GM04504 (cell line): ENCODE measurements at places on chromosomes 12 and 14.

- DNase-seq, result no peak
Measured at GRCh38 chr14:50403419-50403818, 6.7 kb upstream of the CDKL1 start.

DNA sequence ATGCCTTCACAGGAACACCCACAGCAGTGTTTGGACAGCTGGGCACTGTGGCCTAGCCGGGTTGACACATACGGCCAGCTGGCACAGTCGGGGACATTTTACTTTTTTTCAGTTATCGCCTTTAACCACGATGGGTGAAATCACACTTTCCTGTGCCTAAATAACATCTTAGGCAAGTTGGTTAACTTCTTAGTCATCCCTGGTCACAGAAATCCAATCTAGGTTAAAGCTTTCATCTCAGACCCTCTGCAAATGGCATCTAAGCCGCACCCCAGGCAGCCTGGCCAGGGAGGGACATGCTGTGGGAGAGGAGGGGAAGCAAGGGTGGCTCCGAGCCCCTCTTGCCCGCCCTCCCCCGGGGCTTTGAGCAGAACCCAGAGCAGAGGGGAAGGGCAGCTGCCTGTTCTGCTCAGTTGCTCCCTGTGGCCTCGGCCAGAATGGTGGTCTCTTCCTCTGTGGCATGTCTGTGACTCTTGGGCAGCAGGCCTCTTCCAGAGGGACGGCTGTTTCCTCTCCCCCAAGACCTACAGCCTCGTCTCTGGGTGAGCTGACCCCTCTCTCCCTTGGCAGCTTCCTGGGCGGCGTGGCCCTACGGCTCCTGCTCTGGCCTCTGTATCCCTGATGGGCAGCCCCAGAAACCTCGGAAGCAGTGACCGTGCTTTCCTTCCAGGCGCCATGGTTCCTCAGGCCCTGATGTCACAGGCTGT lies 85.4 kb upstream of the DYNC1H1 start:
- no peak for DNase-seq

- no peak for DNase-seq
Measured at GRCh38 chr12:62516927-62517326, 50.3 kb downstream of the MON2 start.

GRCh38 chr12:80936353-80936641 lies 1.4 kb downstream of the LIN7A start:
- DNase-seq, result peak; percentile 23

DNA sequence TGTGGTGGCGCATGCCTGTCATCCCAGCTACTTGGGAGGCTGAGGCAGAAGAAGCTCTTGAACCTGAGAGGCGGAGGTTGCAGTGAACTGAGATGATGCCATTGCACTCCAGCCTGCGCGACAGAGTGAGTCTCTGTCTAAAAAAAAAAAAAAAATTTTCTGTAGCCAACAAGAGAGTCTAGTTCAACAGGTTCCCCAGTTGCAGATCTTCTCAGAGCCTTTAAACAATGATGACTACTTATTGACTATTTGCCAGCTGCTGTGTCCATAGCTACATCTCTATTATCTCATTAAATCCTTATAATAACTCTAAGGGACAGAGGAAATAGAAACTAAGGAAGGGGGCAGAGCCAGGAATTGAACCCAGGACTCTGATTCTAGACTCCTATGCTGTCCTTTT lies 15.2 kb upstream of the MYL2 start:
- DNase-seq, result no peak

- no peak for DNase-seq
Measured at GRCh38 chr12:46234000-46234399, 34.8 kb downstream of the SLC38A1 start.

GRCh38 chr14:37436519-37436918 lies 158.5 kb downstream of the FOXA1 start:
- no peak for DNase-seq

GRCh38 chr12:58491306-58491705 lies 429.0 kb downstream of the LRIG3 start:
- peak; percentile 32 for DNase-seq

- no peak for DNase-seq
Measured at GRCh38 chr12:124419292-124420040, 124.6 kb downstream of the RFLNA start.

DNA sequence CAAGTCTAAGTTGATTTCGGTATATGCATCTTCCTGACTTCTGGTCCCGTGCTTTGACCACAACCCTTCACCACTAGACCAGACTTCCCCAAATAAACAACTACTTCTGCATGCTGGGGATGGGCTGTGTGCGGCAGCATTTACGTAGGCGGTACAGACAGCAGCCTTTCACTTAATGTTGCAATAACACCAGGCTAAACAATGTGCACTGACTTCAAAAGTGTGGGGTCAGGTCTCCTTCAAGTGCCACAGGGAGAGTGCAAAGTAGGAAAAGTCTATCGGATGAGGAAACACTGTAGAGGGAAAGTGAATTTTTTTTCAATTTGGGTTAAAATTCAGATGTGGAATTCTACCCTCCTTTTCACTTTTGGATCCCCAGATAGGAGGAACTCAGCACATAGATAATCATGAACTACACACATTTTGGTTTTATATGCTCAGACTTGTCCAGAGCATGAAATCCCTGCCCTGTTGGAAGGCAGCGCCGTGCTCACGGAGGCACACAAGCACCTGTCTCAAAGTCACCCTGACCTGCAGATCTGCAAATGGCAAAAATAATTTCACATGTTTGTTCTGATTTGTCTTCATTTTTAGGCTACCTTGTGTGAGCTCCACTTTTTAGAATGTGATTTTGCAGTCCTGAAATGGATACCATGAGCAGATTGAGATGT lies 3.6 kb upstream of the FOS start:
- no peak for DNase-seq

DNA sequence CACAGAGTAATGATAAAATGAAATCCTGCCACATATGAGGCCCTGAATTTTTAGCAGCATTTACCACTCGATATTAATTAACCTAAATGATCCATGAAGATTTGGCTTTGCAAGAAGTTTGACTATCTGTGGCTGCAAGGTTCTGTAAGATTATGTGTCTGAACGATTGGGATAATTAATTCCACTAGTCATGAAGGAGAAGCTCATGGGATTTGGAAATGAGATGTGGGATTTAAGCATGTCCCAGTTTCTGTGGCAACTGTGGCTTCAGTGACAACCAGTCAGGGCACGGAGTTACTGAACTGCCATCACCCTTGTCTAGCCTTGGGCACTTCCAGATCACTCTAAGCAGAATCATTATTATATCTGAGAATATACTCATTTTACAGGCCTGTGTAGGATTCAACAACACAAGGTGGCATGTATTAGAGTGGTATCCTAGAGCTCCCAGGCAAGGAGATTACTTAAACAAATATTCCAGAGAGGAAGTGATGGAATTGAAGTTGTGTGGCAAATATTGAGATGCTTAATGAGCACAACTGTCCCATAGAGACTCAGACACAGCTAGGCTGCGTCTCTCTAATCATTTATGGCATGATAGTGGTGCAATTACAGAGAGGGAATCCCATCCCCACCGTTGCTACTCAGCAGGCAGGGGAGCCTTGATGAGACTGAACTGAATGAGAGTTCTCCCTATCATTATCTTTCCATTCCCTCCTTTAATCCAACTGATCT lies 205.0 kb upstream of the KRR1 start:
- DNase-seq, result no peak

GRCh38 chr14:22152903-22153302 lies 436.1 kb downstream of the DAD1 start:
- DNase-seq, result no peak

DNA sequence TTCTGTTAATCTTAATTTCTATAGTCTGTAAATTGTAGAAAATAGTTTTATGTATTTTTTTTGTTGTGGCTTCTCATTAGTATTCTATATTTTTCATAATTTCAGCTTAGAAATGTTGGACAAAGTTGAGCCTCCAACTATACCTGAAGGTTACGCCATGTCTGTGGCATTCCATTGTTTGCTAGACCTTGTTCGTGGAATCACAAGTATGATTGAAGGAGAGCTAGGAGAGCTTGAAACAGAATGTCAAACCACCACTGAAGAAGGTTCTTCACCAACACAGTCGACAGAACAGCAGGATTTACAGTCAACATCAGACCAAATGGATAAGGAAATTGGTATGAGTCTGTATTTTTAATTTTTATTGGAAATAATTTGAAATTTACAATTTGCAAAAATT lies 65.7 kb downstream of the MON2 start:
- DNase-seq, result no peak

DNA sequence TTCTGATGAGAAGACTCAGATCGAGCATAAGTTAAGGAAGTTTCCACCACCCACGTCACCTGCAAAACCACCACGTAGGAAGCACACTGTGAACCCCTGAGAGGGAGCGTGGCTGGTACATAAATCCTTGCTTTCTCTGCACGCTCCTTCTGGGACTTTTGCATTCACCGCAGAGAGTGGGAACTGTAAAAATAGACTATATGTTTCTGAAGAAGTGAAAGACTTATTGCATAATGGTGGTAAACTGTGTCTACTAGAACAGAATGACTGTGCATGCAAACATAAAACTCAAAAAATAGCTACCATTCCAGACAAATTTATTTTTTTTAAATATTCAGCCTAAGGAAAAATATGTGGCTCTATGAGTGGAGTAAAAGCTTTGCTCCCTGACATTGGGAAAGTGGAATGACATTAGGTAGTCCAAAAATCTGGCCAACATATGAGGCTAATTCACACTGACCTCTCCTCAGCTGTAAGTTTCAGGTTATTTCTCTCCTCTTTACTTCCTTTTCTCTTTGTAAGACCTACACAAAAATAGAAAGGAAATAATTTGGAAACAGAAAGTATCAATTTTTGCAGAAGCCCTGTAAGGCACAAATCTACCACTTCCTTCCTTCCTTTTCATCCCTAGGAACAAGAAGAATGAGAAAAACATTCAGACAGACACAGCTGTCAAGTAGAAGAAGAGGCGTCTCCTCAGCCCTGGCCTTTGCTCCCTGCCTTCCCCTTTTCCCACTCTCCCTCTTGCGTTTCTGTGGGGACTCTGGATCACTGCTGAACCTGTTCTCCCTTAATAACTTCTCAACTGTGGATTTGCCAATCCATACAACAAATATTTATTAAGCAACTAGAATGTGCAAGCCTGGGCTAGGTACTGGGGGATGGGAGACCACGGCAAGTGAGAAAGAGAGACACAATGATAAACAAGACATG lies 264.3 kb upstream of the FOXN3 start:
- DNase-seq, result no peak

DNA sequence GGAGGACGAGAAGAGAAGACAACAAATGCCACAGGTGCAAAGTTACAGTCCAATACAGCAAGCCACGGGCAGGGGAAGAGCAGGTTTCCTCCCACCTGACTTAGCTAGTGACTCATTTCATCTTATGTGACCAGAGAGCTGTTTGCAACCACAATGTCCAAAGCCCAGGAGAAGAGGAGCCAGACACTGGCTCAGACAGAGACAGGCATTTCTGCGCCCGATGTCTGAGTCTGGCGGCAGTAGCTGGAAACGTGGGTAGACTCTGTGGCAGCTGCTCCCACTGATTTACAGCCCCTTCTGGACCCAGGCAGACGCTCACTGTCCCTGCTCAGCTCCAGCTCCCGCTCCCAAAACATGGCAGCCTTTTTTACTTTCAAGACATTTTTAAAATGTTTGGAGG lies 60.0 kb downstream of the CHGA start:
- no peak for DNase-seq

DNA sequence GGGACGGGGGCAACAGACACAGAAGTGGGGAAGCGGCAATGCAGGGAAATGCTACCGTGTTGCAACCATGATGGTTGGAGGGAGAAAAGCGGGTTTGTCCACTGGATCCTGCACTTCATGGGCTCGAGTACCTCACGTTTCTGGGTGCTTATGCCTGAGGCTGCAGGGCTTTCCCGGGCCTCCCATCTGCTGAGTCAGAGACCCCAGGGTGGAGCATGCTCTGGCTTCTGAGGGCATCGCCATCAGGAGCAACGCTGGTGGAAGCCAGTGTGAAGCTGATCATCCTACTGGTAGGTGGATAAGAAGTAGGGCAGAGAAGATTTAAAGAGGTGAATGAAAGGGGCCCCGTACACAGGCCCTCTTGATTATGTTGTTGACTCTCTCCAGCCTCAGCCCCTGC lies 5.0 kb upstream of the ADGRD1 start:
- DNase-seq, result no peak

GRCh38 chr12:91792597-91792996 lies 353.0 kb downstream of the BTG1 start:
- no peak for DNase-seq

- DNase-seq, result no peak
Measured at GRCh38 chr14:91396959-91397815, 20.4 kb downstream of the CCDC88C start.

DNA sequence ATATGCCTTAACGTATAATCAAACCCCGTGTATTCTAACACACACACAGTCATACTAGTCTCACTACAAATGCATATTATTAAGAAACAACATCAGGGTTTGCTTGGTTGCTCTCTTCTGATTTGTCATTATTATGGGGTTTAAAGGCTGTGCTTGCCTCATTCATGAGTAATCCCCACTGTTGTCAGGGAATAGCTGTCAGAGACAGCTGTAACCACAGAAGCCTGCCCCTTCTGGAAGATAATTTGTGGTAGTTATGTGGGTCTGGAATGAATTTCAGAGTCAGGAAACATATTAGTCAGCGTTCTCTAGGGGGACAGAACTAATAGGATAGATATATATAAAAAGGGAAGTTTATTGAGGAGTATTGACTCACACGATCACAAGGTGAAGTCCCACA lies 456.9 kb upstream of the TMEM132C start:
- peak; percentile 95 for DNase-seq

- no peak for DNase-seq
Measured at GRCh38 chr12:14540801-14541462, 26.8 kb downstream of the PLBD1 start.

- no peak for DNase-seq
Measured at GRCh38 chr12:51186465-51187085, 13.6 kb upstream of the TFCP2 start.

GRCh38 chr12:12333407-12334366 lies 16.4 kb downstream of the MANSC1 start:
- DNase-seq, result no peak

DNA sequence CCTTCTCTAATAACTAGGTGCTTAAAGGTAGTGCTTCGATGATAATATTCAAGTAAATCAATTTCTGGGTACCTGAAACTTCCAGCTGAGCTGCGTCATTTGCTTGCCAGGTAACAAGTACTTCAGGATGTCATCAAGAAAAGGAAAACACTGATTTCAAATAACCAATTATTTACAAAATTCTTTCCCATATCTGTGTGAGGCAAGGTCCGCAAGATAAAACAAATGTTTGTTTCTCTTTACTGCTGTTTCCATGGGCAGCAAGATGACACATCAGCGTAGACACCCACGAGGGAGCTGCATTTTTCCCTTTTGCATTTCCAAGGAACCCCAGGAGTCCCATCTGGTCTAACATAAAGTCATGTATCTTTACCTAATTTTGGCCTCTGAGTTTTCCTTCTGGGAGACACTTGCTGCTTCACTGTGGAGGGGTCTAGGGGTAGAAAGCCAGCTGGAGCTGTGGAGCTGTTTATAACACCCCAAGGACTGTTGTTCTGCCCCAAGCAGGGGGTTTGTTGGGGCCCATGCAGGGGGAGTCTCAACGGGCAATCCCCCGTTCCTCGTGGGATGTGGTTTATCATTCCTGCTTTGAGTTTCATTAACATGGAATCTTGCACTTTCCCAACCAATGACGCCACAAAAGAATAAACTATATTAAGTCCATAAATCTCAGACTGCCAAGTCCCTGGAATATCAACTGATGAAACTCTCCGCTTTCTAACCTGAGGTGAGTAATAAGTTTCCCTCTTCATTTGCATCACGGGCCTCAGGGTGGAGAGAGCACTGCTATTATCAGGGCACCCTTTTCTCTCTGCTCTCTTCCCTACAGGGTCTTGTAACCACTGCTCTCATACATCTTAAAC lies 112.8 kb upstream of the PELI2 start:
- DNase-seq, result peak; percentile 59

- DNase-seq, result no peak
Measured at GRCh38 chr12:120536064-120536791, 2.1 kb downstream of the RNF10 start.
